Skeletal muscle cell (primary cell): ENCODE measurements at places on chromosomes 13 and 19.

DNA sequence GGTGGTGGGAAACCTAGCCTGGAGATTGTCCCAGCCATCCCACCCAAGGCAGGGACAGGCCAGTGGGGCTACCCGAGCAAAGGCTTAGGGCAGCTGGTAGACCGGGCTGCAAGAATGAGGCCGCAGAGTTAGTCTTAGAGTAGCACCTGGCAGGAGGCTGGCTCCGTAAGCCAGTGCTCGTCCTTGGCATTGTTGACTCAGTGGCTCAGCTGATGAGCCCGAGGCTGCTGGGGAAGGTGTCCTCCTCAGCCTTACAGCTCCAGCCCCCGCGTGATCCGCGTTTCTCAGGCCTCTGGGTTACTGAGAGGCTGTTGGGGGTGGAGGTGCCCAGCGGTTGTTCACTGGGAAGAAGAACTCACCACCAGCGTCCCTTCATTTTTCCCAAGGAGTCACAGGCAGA lies 24.7 kb downstream of the PPP1R37 start:
- DNase-seq: no peak

DNA sequence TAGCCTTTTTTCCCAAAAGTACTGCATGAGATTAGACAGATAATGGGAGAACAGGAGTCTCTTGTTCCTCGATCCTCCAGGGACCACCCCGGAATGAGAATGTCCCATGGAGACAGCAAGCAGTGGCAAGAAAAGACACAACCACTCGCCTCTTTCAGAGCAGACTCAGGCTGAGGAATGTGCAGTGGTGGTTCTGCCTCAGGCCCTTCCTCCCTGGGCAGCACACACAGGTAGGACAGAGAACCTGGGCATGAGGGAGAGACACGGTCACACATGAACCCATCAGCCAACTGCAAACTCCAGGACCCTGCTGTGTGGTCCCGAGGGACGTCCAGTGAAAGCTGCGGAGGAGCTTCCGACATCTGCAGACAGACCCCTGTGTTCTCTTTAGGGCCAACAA lies 31.0 kb downstream of the CRYL1 start:
- DNase-seq: no peak

DNA sequence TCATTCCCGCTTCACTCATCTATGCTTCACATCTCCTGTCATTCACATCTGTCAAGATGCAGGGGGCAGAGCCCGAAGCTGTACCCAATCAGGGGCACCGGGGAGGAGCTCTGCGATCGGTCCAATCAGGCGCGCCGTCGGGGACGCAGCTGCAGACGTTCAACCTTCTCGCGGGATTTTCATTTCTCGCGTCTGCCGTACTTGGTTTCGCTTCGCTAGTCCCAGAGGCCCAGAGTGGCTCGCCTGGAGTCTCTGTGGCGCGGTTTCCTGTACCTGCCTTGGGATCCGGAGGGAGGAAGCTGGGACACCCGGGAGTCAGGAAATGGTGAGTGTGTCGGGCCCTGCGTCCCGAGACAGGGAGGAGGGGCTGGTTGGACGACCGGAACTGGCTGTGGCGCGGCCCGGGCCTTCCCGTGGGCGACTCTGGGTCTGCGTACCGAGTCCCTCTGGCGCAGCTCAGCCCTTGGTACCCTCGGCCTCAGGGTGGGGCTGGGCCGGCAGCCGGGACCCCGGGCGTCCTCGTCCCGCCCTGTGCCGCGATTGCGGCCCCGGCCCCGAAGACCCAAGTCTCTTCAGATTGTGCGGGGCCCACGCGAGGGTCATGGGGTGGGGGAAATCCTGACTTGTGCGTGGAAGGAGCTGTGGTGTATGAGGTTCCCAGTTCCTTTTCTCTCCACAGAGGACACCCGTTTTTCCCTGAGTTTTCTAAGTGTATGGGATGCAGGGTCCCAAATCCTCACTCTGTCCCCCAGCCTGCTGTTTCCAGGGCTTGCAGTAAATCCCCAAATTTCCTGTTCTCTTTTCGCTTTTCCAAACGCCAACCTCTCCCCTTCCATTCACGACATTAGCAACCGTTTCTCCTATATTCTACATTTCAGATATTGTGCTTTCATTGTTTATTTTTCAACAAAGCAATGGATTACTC lies at the start of gene ZNF136:
Gene ZNF136 (plus strand): TSS at position 215 of the 925 bp plus-strand sequence. CDS start 108 bp downstream, at position 323.
- DNase-seq: peak; percentile 81

GRCh38 chr19:18194554-18195238 lies 1.7 kb downstream of the MPV17L2 start:
- no peak for DNase-seq

DNA sequence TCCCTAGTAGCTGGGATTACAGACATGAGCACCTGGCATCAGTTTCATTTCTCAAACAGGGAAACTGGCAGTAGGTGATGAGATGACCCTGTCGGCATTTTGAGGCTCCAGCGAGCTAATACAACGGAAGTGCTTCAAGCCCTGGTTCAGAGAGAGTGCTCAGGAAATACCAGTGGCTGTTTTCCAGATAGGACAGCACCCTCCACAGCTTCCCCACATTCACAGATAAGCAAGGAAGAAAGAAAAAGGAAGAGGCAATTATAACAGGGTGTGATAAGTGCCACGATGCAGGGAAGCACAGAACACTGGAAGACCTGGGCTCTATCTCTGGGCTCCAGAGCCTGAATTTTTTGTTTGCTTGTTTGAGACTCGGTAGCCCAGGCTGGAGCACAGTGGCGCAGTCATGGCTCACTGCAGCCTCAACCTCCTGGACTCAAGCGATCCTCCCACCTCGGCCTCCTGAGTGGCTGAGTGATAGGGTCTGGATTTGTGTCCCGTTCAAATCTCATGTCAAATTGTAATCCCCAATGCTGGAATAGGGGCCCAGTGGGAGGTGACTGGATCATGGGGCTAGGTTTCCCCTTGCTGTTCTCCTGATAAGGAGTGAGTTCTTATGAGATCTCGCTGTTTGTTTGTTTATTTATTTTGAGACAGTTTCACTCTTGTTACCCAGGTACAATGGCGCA lies 43.5 kb downstream of the PIN1 start:
- DNase-seq: no peak

- DNase-seq: peak; percentile 60
Observed at GRCh38 chr13:76764429-76764828, 121.8 kb downstream of the KCTD12 start.

DNA sequence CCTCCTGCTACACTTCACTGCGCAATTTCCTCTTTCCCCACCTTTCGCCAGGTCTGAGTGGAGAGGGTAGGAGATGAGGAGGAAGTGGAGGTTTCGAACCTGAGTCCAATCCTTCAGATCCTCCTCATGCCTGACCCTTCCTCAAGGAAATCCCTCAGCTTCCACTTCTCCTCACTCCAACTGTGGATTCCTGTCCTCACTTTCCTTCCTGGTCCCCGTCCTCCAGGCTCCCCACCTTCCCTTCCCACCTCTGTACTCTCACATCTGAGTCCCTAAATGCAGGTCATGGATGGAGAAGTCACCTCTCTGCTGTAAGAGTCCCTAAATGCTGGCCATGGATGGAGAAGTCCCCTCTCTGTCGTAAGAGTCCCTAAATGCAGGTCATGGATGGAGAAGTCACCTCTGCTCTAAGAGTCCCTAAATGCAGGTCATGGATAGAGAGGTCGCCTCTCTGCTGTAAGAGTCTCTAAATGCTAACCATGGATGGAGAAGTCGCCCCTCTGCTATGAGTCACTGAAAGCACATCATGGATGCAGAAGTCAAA lies 3.1 kb downstream of the TMEM86B start:
- no peak for DNase-seq

DNA sequence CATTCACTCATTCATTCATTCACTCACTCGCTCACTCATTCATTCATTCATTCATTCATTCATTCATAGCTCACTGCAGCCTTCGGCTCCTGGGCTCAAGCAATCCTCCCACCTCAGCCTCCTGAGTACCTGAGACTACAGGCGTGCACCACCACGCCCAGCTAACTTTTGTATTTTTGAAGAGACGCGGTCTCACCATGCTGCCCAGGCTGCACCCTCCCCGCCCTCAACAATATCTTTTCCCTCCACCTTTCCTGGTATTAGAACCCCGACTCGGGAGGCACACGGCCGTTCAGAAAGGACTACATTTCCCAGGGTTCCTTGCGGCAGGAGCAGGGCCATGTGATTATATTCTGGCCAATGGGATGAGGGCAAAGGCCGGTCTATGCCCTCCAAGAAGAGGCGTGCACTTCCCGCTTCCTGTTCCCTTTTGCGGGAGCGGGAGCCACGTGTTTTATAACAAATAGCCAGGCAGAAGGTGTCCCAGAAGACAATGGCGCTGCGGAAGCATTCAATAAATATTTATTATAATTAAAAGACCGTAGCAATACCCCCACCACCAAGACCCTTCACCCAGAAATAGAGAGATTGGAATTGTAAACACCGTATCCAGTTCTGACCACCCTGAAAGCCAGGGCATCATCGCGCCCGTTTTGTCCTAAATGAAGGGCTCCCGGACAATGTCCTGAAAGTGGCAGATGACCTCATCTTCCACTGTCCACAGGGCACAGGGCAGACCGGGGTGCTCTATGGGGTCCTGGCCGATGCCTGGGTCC lies 15.9 kb downstream of the TICAM1 start:
- peak; percentile 78 for DNase-seq

- no peak for DNase-seq
Observed at GRCh38 chr13:48653472-48653939, at the start of gene CYSLTR2. TSS of gene CYSLTR2 (plus strand) at chr13:48653929. CDS start at chr13:48706818, 52,889 bp downstream.

GRCh38 chr13:31172535-31172934 lies 10.8 kb upstream of the HSPH1 start:
- peak; percentile 69 for DNase-seq

DNA sequence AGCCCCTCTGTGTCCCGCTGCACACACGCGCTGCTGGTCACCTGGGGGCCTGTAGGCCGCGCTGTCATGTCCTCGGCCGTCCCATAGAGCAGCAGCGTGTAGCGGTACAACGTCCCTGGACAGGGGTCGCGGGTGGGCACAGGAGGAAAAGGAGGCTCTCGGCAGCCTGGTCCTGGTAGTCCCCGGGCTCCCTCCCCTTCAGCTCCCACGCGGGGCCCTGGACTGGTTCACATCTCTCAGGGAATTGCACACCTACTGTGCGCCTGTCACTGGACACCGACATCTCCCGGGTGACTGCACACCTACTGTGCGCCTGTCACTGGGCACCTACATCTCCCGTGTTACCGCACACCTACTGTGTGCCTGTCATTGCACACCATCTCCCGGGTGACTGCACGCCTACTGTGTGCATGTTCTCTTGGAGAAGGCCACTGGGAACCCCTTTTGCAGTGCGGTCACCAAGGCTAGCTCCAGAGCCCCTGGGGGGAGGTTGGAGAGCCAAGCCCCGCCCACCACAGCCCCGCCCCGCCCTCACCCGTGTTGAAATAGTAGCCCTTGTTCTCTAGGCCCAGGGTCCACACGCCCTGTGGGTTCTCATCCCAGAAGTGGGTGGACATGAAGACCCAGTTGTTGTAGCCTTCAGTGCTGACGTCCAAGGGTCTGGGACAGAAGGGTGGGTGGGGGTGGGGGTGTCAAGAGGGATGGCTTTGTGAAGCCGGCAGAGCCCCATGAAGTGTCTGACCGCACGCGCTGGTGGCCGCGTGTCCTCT lies 3.5 kb upstream of the C19orf25 start:
- no peak for DNase-seq

DNA sequence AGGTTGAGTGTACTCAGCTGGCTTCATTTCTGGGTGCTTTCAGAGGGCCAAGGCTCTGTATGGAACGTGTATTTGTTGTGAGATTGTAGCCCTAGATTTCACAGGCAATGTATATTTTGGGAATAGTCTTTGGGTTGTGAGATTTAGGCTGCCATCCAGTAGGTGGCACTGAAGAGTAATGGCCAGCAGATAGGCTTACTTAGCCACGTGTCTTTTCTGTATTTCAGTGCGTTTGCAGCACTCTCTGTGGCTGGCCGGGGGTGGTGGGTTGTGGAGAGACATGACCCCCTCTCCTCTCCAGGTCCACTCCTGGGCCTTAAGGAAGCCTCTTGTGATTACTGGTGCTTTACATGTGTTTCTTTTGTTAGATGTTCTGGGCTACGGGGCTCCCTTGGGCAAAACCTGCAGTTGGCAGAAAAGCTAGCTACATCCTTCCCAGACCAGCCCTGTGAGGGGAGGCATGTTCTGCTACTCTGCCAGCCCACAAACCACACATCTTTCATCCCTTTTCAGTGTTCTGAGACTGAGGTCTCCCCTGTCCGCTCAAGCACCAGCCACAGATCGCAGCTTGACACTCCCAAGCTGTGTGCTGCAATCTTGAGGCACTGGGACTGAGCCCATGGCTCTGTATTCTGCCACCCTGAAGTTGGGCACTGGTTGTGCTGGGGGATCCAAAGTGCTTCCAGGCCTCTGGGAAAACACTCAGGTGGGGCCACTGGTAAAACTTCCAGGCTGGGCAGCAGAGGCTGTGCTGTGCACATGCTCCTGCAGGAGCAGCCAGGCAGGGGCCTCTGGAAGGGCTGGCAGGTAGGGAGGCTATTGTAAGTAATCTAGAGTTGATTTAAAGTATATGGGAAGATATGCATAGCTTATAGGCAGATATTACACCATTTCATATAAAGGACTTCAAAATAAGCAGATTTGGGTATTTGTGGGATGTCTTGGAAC lies 1096.8 kb upstream of the PCDH20 start:
- no peak for DNase-seq

DNA sequence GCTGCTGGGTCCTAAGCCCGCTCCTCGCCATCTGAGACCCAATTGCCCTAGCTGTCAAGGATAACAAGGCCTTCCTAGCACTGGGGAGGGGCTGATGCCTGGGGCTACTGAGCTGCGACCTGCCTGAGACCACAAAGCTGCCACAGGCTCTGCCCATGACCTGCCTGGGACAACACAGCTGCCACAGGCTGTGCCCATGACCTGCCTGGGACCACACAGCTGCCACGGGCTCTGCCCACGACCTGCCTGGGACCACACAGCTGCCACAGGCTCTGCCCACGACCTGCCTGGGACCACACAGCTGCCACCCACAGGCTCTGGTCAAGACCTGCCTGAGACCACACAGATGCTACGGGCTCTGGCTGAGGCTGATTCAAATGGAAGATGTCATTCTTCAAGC lies 54.8 kb downstream of the EPS15L1 start:
- peak; percentile 6 for DNase-seq

GRCh38 chr13:93248627-93249047 lies 22.0 kb downstream of the GPC6 start:
- no peak for DNase-seq

GRCh38 chr13:59492030-59492636 lies 671.6 kb downstream of the DIAPH3 start:
- DNase-seq: no peak
